ENCODE measurements at places on chromosomes 5 and 9. TPM values are rescaled to one million over a fixed set of nuclear protein-coding genes. Genes with fewer than 3 reads are reported as not detected.
A peak's percentile ranks its signal among the peaks of the same experiment; 100 is the strongest.

The PGM5 gene
- total RNA-seq = 6.5 TPM

The PALM2AKAP2 gene
- total RNA-seq = 2.1 TPM

The IL4 gene
- not detected for total RNA-seq

The ADRB2 gene
- total RNA-seq = 1.6 TPM

The CNTLN gene
- total RNA-seq = 7.3 TPM

The DOCK2 gene
- total RNA-seq = 7.6 TPM

DNA sequence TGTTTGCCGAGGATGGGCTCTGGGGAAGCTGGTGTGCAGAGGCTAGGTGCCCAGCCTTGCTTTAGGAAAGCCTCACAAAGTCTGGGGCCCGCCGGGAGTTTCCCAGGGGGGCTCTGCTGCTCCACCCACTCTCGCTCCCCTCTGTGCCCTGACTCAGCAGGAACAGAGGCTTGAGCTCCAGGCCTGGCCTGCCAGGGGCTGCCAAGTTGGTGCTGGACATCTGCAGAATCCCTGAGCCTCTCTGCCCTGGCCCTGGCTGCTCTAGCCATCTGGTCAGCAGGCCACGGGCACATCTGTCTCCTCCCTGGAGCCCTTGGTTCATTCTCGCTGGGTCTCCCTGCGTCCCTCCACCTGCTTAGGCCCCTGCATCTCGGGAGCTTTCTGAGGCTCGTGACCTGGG lies 647 bp upstream of the ADAMTSL2 start:
- H3K36me3 ChIP-seq = no peaks in the 10 kb centered on the region
- H3K27me3 ChIP-seq = no peaks in the 10 kb centered on the region
- peaks cover 24% of the 10 kb centered on the region for H3K4me1 ChIP-seq
- no peak for DNase-seq
- H3K27ac ChIP-seq = no peak overlapping the region

DNA sequence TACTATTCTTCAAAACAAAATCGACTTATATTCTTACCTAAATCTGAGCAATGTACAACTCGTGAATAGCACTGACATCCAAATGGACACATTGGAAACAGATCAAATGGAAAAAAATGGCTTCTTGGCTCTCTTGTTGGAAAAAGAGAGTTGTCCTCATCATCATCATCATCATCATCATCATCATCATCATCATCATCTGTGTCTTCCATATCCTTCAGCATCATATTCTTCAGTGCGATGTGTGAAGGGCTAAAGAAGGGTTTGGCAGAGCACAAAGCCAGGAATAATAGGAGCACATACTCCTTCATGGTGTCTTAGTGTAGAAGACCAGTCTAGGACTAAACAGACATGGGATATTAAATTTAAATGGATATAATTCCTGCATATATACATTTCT lies 7.7 kb downstream of the ASPN start:
- no peak for DNase-seq
- H3K4me3 ChIP-seq = no peak overlapping the region
- no peak overlapping the region for H3K27ac ChIP-seq
- H3K36me3 ChIP-seq = no peaks in the 10 kb centered on the region
- H3K4me1 ChIP-seq = peaks cover 8% of the 10 kb centered on the region

- no peak overlapping the region for H3K4me3 ChIP-seq
- no peaks in the 10 kb centered on the region for H3K27me3 ChIP-seq
- DNase-seq = no peak
- H3K36me3 ChIP-seq = no peaks in the 10 kb centered on the region
- no peaks in the 10 kb centered on the region for H3K4me1 ChIP-seq
Observed at GRCh38 chr9:7944572-7944971, 145.0 kb upstream of the DMAC1 start.

DNA sequence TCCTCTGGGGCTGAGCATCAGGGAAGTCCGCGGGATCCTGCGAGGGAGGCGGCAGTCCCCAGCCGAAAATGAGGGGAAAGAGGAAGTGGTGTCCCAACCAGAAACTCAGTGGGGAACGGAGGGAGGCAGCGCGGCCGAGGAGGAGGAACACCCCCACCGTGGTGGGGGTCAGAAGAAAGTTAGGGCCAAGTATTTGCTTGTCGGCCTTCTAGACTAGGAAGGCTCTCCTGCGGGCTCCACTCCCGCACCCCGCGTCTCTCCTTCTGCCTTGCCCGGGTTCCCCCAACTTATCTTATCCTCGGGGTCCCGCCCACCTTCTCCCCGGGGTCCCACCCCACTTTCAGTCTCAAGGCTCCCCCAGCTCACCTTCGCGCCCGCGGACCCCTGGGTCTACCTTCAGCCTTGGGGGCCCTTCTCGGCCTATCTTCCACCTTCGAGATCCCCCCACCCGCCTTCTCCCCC lies 557 bp upstream of the PHF2 start:
- DNase-seq = peak; percentile 54
- H3K27ac ChIP-seq = peak overlapping the region; percentile 94
- peaks cover 42% of the 10 kb centered on the region for H3K4me1 ChIP-seq
- no peaks in the 10 kb centered on the region for H3K27me3 ChIP-seq

DNA sequence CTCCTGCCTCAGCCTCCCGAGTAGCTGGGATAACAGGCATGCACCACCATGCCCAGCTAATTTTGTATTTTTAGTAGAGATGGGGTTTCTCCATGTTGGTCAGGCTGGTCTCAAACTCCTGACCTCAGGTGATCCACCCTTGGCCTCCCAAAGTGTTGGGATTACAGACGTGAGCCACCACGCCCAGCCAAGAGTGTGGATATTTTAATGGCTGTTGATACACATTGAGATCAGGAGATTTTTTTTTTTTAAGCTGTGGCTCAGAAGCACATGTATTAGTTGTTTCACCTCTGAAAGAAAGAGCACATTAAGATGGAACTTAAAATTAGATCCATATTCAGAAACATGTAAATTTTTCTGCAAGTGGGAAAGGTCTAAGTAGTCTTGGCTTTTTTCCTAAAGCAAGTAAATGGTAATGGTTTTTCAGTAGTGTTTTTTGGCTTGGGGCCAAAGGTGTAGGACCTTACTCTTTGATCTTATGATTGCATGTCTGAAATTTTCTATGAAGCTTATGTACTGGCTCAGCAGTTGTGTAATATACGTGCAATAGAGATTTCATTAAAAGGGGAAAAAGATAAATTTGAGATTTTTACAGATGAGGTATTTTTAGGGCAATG lies 9.9 kb downstream of the RBM27 start:
- H3K4me3 ChIP-seq = no peak overlapping the region
- H3K4me1 ChIP-seq = peaks cover 21% of the 10 kb centered on the region
- peak; percentile 6 for DNase-seq
- no peaks in the 10 kb centered on the region for H3K36me3 ChIP-seq
- no peaks in the 10 kb centered on the region for H3K27me3 ChIP-seq

- H3K4me3 ChIP-seq = no peak overlapping the region
- no peak for DNase-seq
- H3K27me3 ChIP-seq = no peaks in the 10 kb centered on the region
- no peak overlapping the region for H3K27ac ChIP-seq
- no peaks in the 10 kb centered on the region for H3K4me1 ChIP-seq
- no peaks in the 10 kb centered on the region for H3K36me3 ChIP-seq
Observed at GRCh38 chr9:35001803-35002502, 12.4 kb downstream of the DNAJB5 start.

GRCh38 chr5:181138258-181138657 lies 7.3 kb upstream of the OR2V1 start:
- H3K27me3 ChIP-seq = no peaks in the 10 kb centered on the region
- H3K4me1 ChIP-seq = no peaks in the 10 kb centered on the region
- no peak overlapping the region for H3K4me3 ChIP-seq
- no peak for DNase-seq
- no peaks in the 10 kb centered on the region for H3K36me3 ChIP-seq

DNA sequence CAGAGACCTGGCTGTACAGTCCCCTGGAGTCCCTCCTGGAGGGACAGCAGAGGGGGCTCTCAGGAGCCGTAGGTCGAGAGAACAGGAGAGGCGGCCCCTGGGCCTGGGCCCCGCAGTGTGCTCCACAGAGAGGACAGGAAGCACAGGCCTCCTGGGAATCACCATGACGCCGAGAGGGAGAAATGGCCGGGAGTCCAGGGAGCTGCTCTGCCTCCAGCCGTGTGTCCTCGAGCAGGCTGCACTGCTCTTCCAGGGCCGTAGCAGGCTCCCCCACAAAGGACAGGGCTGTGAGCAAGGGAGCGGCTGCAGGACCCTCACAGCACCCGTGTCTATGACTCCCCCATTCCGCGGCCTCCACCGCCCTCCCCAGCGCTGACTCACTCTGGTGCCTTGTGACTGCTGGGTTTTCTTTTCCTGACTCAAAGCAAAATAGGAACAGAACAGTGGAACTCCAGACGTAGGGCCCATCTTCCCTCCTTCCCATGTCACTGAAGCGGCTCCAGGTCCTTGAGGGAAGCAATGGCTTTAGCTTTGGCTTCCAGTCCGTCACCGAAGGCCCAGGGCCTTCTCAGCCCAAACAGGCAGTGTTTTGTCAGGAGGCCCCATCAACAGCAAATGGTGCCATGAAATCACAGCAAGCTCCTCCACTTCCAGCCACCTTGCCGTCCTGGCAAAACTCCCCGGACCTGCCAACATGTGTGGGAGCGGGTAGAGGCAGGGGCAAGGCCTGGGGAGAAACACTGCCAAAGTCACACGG lies 114.2 kb downstream of the LHFPL2 start:
- H3K27ac ChIP-seq = peak overlapping the region; percentile 41
- no peak for DNase-seq
- H3K4me1 ChIP-seq = peaks cover 13% of the 10 kb centered on the region
- H3K27me3 ChIP-seq = no peaks in the 10 kb centered on the region
- H3K36me3 ChIP-seq = no peaks in the 10 kb centered on the region

DNA sequence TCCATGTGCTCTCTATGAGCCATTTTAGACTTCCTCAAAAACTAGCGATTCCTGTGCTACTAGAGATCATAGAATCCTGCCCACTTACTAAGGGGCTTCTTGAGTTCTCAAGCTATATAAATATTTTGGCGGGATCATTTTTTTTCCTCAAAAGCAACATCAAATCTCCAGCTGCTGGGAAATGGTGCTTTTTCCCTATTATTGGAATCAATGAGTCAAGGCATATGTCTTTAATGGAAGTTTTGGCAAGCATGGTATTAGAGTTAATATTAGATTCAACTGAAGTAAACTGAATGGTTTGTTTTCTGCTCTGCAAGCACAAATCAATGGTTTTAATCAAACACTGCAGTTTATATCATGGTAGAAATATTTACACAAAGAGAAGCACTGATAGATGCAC lies 369.9 kb upstream of the PTGER4 start:
- DNase-seq = no peak
- no peak overlapping the region for H3K4me3 ChIP-seq
- no peaks in the 10 kb centered on the region for H3K4me1 ChIP-seq
- no peak overlapping the region for H3K27ac ChIP-seq
- H3K27me3 ChIP-seq = no peaks in the 10 kb centered on the region
- no peaks in the 10 kb centered on the region for H3K36me3 ChIP-seq

DNA sequence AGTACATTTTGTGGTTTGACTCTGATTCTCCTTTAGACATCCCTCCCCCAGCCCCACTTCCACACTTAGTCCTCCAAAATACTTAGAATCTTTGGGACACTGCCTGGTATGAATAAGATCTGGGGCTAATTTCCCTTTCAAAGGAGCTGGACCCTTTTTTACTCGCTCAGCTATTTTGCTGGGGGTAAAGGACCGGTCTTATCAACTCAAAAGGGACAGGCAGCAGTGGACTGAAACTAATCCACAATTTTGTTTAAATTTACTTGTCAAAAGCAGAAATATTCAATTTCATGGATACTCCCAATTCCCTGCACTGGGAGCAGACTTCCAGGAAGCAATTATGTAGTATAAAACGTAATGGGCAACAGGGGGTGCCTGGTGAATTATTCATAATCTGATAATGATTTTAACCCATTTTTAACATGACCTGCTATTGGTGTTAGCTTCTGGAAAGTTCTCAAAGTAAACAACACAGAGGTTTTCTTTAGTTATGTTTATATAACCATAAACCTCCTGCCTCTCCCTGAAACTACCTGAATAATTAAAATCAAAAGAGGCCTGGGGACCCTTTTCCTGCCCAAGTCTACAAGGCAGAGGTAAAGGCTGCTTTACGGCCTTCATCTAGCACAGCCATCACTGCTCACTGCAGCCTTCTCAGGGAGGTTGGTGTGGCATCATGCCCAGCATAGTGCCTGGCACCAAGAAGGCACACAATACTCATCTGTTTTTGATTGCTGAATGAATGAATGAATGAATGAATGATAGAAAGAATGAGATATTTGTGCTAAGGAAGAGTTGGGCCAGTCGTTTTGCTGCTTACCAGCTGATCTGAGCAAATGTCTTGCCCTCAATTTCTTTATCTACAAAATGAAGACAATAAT lies 44.2 kb upstream of the GNPDA1 start:
- H3K27me3 ChIP-seq = no peaks in the 10 kb centered on the region
- no peak overlapping the region for H3K27ac ChIP-seq
- H3K4me1 ChIP-seq = peaks cover 25% of the 10 kb centered on the region
- no peaks in the 10 kb centered on the region for H3K36me3 ChIP-seq
- DNase-seq = no peak
- no peak overlapping the region for H3K4me3 ChIP-seq

DNA sequence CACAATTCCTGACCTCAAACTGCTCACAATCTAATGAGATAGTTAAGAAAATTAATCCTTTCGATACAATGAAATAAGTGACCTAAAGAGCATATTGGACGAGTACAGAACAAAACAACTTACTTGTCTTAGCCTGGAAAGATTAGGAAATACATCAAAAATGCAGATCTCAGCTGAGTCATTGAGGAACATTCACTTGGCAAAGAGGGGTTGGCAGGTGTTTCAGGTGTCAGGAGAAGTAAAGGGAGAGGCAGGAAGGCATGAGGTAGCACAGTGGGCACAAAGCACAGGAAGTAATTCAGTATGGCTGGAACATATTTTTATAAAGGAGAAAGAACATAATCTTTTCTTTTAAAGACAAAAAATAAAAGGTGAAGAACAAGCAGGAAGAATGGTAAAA lies 628.8 kb upstream of the RGMB start:
- no peaks in the 10 kb centered on the region for H3K36me3 ChIP-seq
- DNase-seq = no peak
- no peaks in the 10 kb centered on the region for H3K27me3 ChIP-seq
- no peaks in the 10 kb centered on the region for H3K4me1 ChIP-seq
- H3K27ac ChIP-seq = no peak overlapping the region

GRCh38 chr5:82375488-82376244 lies 97.5 kb upstream of the RPS23 start:
- H3K27me3 ChIP-seq = no peaks in the 10 kb centered on the region
- no peak overlapping the region for H3K4me3 ChIP-seq
- H3K36me3 ChIP-seq = no peaks in the 10 kb centered on the region

DNA sequence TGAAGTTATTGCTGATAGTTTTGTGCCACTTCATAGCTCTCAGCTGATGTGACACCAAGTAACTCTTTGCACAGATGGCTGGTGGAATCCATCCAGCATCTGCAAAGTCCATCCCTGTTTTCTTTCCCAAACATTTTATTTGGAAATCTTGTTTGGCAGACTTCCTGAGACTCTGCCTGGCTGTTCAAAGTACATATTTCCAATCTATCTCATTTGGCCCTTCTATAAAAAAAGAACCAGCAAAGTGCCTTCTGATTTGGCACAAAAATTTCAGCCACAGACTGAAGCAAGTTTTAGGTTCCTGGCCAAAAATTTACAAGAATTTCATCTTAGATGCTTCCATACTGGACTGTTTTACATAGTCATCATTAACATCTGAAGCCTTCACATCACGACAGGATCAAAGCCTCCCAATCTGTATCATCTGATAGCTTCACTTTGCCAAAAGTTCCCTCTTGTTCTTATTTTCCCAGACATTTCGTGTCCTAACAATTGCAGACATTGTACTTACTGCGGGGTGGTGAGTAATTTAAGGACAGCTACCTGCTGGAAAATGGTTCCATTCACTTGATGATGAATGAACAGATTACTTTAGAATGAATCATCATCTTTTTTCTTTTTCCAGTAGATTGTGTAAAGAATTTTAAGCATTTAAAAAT lies 377.3 kb downstream of the KIAA0825 start:
- H3K27me3 ChIP-seq = no peaks in the 10 kb centered on the region
- no peaks in the 10 kb centered on the region for H3K36me3 ChIP-seq
- DNase-seq = peak; percentile 8
